ENCODE measurements at places on chromosomes 1 and 21. TPM values are rescaled to one million over a fixed set of nuclear protein-coding genes. Genes with fewer than 3 reads are reported as not detected.

Gene LRRC38
- 4.8 TPM for total RNA-seq

Gene PTPRC
- total RNA-seq = 0.11 TPM

Gene OSCP1
- 7.3 TPM for total RNA-seq

Gene FCRL6
- total RNA-seq = not detected

Gene OR2M4
- total RNA-seq = not detected

Gene VSIG8
- total RNA-seq = 0.47 TPM
